ENCODE measurements at places on chromosomes 3 and 15.
A peak's percentile ranks its signal among the peaks of the same experiment; 100 is the strongest.

DNA sequence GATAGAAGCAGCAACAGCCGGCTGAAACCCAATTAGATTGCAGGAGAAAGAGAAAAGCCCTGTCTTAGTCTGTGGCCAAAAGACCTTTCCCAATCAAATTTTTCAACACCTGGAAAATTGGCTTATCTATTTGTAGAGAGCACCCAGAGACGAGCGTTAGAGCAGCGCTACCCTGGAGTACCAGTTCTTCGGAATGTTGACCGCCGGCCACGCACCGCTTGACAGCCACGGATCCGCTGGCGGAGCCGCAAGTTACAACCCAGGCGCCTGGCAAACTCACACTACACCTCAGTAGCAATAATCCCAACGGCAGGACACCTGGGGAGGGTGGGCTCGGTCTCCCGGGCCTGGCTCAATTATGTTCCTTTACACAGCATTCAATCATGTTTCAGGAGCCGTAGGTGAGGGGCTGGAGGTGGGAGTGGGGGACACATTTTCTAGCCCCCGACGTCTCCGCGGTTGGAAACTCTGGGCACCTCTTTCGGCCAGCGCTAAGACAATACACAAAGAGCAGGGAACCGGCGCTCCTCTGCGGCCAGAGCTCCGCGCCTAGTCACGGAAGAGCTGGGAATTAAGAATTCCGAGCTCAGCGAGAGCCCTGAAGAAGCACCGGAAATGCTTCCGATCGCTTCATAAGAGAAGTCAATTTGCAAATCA is 1.2 kb downstream of the MB21D2 start:
- peak; percentile 31 for DNase-seq

DNA sequence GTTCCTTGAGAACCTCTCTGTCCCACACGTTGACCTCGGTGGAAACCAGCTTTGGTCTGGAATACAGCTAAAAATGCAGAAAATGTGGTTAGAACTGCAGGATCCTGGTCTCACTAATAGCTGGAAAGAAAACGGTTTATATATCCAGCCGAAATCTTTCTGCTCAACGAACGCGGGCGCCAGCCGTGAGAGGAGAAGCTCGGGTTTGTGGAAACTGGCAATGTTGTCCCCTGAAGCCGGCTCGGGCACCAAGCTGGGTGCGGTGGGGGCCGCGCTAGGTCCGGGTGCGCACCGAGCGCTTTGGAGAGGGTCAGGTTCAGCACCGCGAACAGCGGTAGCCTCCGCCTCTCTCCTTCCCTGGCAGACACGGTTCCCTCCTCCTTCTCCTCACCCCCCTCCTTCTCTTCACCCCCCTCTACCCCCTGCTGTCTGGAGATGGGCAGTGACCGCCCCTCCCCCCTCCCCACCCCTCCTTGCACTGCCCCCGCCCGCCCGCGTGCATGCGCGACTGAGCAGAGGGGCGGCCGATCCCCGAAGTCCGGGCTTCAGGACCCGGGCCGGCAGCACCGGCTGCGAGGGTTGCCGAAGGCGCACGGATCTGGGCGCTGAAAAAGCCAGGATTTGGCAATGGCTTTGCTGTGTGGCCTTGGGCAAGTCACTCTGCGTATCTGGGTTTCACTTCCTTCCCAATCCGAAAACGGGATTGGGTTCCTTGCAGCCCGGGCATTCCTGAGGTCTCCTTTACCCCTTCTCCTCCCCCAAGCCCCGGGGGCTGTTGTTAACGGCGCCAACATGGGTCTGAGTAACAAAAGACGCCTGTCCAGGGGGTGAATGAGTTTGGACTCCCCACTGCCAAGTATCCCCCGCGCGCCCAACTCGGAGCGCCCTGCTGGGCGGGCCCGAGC is at the start of gene SKOR1:
Gene SKOR1, plus strand, starts transcription at position 534 of the 905 bp plus-strand sequence. Its CDS starts 94 bp downstream, at position 628.
- no peak for DNase-seq

- peak; percentile 55 for DNase-seq
These were observed 66.3 kb downstream of the NIPA2 start for GRCh38 chr15:22904736-22905135.

GRCh38 chr3:184815046-184815930 is 3.3 kb downstream of the VPS8 start:
- DNase-seq, result no peak

DNA sequence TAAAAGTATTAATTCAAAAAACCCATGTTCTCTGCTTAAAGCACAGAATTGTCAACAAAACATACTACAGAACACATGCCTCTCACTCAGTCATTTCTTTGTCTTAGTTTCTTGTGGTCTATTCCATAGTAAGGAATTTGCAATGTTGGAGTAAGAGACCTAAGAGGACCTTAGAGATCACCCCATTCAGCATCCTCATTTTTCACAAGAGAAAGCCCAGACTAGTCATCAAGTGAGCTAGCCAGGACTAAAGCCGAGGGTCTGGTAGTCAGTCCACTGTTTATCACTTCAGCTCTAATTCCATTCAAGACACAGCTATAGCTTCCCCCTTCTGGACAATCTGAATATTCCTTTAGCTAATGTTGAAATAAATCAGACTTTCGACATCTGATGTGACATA is 601.1 kb downstream of the FHIT start:
- no peak for DNase-seq
